ENCODE measurements at places on chromosomes 5 and 9. TPM values are rescaled to one million over a fixed set of nuclear protein-coding genes. Genes with fewer than 3 reads are reported as not detected.

BHMT2 gene
- total RNA-seq, result 3.4 TPM

CDC26 gene
- 43.1 TPM for total RNA-seq

ENTPD8 gene
- not detected for total RNA-seq

SYK gene
- total RNA-seq, result under 0.01 TPM

NME5 gene
- total RNA-seq, result 1.6 TPM

GFI1B gene
- total RNA-seq, result not detected

SLC34A1 gene
- not detected for total RNA-seq

EIF4EBP3 gene
- total RNA-seq, result 1.7 TPM

ERAP2 gene
- total RNA-seq, result 35.6 TPM

OR1J2 gene
- total RNA-seq, result 0.14 TPM

SLC27A6 gene
- 0.28 TPM for total RNA-seq

SCGB3A2 gene
- total RNA-seq, result not detected

SV2C gene
- total RNA-seq, result not detected

KCNV2 gene
- not detected for total RNA-seq

BTNL3 gene
- total RNA-seq, result not detected

QSOX2 gene
- total RNA-seq, result 10.3 TPM

CHSY3 gene
- total RNA-seq, result 7.7 TPM

MZB1 gene
- 0.14 TPM for total RNA-seq

ABCA1 gene
- 232 TPM for total RNA-seq

WDR31 gene
- total RNA-seq, result 1.8 TPM

PLGRKT gene
- 9.7 TPM for total RNA-seq

CD72 gene
- 1.7 TPM for total RNA-seq

TNC gene
- total RNA-seq, result 46.8 TPM

SPATA31E1 gene
- not detected for total RNA-seq

COX7C gene
- total RNA-seq, result 241 TPM

ELL2 gene
- 59.6 TPM for total RNA-seq

FOXI1 gene
- not detected for total RNA-seq

TMOD1 gene
- total RNA-seq, result 0.57 TPM

FOXD4 gene
- 0.28 TPM for total RNA-seq

DAB2IP gene
- 7.5 TPM for total RNA-seq

CORO2A gene
- total RNA-seq, result 0.28 TPM

ZDHHC11B gene
- total RNA-seq, result 0.09 TPM

FABP6 gene
- total RNA-seq, result not detected

URM1 gene
- 32.9 TPM for total RNA-seq

OR1K1 gene
- not detected for total RNA-seq

KLF4 gene
- 16.8 TPM for total RNA-seq

PCDHGA1 gene
- 1.1 TPM for total RNA-seq

PCDHGA10 gene
- 4.3 TPM for total RNA-seq

PPP2R2B gene
- total RNA-seq, result 0.37 TPM

CBY3 gene
- total RNA-seq, result not detected

SHOC1 gene
- total RNA-seq, result under 0.01 TPM

MED10 gene
- 10.4 TPM for total RNA-seq

ZNF618 gene
- 7.5 TPM for total RNA-seq

UAP1L1 gene
- total RNA-seq, result 7.7 TPM

GGTA1 gene
- not detected for total RNA-seq

LMNB1 gene
- total RNA-seq, result 5.7 TPM

PNPLA7 gene
- 1.1 TPM for total RNA-seq

RNF183 gene
- total RNA-seq, result not detected
